Mammary epithelial cell (primary cell): ENCODE measurements at places on chromosomes 5 and 9. TPM values are rescaled to one million over a fixed set of nuclear protein-coding genes. Genes with fewer than 3 reads are reported as not detected.

- peak; percentile 45 for DNase-seq
Observed at GRCh38 chr9:127004946-127005769, 90.6 kb downstream of the RALGPS1 start.

- DNase-seq, result peak; percentile 80
Observed at GRCh38 chr9:125393426-125393825, 131.8 kb downstream of the GAPVD1 start.

- DNase-seq, result no peak
Observed at GRCh38 chr5:77337246-77337645, 126.8 kb downstream of the PDE8B start.

- peak; percentile 23 for DNase-seq
Observed at GRCh38 chr5:172303162-172303561, 19.6 kb upstream of the UBTD2 start.

- DNase-seq, result no peak
Observed at GRCh38 chr5:142385194-142385593, 60.4 kb upstream of the SPRY4 start.

DNA sequence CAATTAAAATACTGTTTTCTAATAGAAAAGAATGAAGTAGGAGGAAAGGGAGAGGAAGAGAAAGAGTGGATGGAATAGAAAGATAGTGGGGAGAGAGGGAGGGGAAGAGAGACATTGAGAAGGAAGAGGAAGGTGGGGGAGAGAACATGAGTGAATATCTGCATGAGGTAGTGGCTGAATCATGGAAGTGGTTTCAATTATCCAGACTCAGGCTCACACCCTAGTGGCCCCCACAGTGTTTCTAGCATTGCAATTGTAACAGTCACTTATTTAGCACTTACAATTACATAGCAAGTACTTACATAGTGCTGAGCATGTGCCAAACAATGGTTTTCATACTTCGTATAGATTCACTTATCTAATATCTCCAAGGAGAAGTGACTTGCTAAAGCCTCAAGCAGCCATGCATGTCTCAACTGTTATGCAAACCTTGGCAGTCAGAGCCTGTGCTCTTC lies 72.7 kb downstream of the CAST start:
- DNase-seq, result peak; percentile 71

The PCDH12 gene
- 0.69 and 1.2 TPM in 2 replicates for total RNA-seq

DNA sequence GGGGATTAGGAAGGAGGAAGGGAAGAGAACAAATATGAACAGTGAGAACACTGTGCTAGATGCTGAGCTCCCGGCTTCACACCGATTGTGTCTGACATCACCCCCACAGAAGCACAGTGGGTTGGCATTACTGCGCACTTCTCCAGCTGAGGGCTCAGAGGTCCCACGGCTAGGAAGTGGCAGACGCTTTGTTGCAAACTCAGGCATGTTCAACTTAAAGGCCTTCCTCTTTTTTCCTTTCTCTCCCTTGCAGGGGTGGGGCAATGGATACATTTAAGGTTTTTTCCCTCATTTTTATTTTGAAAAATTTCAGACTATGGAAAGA lies 15.5 kb upstream of the SHB start:
- no peak for DNase-seq

DNA sequence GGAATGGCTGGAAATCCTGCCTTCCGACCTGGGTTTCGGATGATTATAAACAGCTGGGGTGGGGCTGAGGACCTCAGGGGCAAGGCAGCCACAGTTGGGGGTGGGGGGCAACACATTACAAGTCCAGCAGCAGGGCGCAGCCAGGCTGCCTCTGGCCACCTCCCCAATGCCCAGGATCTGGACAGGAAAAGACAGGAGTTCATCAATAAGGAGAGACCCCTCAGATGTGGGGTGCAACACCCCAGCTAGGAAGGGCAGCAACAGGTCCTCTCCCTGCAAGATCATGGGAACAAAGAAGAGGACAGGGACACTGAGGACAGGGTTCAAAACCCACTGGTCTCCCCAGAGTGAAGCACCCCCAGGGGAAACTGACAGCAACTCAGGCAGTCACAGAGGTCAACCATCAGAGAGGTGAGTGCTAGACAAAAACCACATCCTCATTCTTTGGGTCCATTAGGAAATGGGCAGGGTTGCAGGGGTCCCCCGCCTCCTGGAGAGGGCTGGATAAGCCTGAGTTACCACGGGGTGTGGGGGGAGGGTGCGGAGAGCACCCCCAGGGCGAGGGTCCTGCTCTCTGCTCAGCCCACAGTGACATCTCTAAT lies 33.5 kb downstream of the SEMA4D start:
- no peak for DNase-seq

The CARD19 gene
- 68.8 TPM for total RNA-seq

GRCh38 chr5:59921816-59922215 lies 28.3 kb upstream of the PDE4D start:
- DNase-seq, result no peak

- DNase-seq, result peak; percentile 83
Observed at GRCh38 chr5:143921525-143922311, 109.8 kb downstream of the HMHB1 start.

- DNase-seq, result no peak
Observed at GRCh38 chr5:43652537-43653302, 49.7 kb downstream of the NNT start.

The MAT2B gene
- 49.2 TPM for total RNA-seq

The FREM1 gene
- total RNA-seq, result not detected in 2 replicates

DNA sequence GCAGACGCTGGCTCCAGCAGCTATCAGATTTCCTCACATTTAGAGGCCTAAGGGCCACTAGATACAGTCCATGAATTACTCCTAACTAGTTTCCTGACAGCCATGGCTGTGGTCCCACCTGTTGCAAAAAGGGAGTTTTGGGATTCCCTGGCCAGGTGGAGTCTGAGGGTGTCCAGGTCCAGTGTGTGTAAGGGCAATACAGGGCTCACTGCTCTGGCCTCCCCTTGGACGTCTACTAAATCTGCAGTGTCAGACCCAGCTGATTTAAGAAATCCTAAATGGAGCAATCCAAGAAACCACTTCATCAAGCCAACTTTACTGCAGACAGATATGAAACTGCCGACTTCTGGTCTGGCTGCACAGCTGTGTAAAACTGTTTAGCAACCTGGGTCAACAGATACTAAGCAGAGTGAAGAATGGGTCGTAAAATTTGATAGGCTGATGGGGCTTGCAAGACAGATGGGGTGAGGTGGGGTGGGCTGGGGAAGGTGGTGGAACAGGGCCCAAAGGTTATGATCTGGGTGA lies 116.4 kb downstream of the GADD45G start:
- no peak for DNase-seq

- DNase-seq, result no peak
Observed at GRCh38 chr5:90022002-90022710, 387.4 kb downstream of the CETN3 start.

The ARAP3 gene
- total RNA-seq, result 6.0 TPM

DNA sequence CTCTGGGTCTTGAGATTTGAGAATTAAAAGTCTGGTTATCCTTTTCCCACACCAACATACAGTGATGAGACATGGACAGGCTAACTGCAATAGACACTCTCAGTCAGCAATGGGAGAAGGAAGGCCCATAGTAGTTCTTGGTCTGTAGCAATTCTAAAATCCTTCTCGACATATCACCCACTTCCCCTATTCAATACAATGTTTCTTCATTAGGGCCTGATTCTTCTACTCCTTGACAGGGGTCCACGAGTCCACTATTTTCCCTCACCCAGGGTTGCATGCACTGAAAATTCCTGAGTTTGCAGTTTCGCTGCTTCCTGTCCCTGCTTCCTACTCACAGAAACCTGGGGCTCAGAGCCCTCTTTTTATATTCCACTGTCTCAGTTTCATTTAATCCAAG lies 402.8 kb downstream of the MAT2B start:
- no peak for DNase-seq

The SLC25A48 gene
- total RNA-seq, result 0.17 TPM

DNA sequence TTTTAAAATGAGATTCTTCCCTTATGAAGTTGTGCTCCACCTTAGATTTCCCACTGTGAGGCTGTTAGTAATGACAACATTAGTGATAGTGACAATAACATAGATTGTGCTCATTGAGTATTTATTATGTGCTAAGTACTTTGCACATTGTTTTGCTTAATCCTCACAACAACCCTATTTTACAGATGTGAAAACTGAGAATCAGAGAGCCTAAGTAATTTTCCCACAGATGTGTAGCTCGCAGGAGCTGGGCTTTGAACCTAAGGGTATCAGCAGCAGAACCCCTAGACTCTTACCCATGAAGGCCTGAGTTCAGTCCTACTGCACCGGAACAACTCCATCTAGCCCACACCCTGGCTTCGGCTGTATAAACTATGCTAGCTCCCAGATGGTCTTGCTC lies 15.6 kb upstream of the ARAP3 start:
- no peak for DNase-seq

- peak; percentile 10 for DNase-seq
Observed at GRCh38 chr5:133687212-133688061, 75.1 kb upstream of the FSTL4 start.

The PCDHGB1 gene
- 1.0 and 1.3 TPM in 2 replicates for total RNA-seq
